ENCODE measurements at places on chromosomes 2 and 18. TPM values are rescaled to one million over a fixed set of nuclear protein-coding genes. Genes with fewer than 3 reads are reported as not detected.

- DNase-seq, result no peak
These were observed 1.8 kb upstream of the FIGN start for GRCh38 chr2:163737563-163737962.

- no peak for DNase-seq
These were observed 1155.4 kb downstream of the BCL11A start for GRCh38 chr2:59398081-59398480.

- DNase-seq, result no peak
These were observed 23.5 kb upstream of the RPL37A start for GRCh38 chr2:216474925-216475670.

DNA sequence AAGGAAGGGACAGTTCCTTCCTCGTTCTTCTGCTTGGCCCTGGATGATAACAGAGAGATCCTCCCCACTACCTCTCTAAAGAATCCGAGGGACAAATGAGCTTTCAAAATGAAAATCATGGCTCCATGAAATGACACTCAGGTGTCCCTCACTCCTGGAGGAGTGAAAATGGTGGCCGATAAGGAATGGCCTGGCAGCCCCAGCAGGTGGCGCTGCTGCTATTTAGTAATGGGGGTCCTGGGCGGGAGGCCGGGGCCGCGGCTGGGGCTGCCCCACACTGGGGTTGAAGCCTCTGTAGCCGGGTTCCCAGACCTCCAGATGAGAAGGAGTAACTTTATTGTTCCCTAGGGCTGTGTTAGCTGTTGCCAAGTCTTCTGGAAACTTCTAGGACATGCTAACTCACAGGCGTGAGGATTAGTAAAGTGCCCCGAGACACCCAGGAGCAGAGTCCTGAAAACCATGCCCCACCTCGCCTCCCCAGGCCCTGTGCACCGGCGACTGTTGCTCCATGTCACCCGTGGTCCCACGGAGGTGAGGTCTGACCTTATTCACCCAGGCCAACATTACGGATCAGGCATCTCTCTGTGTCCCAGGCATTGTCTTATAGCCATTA is 138.0 kb downstream of the CTIF start:
- DNase-seq, result no peak

GRCh38 chr2:239674101-239674980 is 273.5 kb upstream of the HDAC4 start:
- DNase-seq, result no peak

- no peak for DNase-seq
These were observed 820 bp upstream of the SH3BP4 start for GRCh38 chr2:234950730-234951663.

- DNase-seq, result no peak
These were observed 142.9 kb upstream of the FIGN start for GRCh38 chr2:163878718-163879117.

GRCh38 chr2:26711457-26712161 is 19.1 kb downstream of the KCNK3 start:
- no peak for DNase-seq

Gene UGT1A8
- total RNA-seq, result not detected

Gene TMX3
- 41.3 TPM for total RNA-seq

All from breast epithelium (tissue), 4 donors.